GM23248 (cell line): ENCODE measurements at places on chromosomes 1 and 21. TPM values are rescaled to one million over a fixed set of nuclear protein-coding genes. Genes with fewer than 3 reads are reported as not detected.
A peak's percentile ranks its signal among the peaks of the same experiment; 100 is the strongest.

- H3K36me3 ChIP-seq, result no peaks in the 10 kb centered on the region
- peaks cover 51% of the 10 kb centered on the region for H3K4me1 ChIP-seq
- H3K27me3 ChIP-seq, result no peaks in the 10 kb centered on the region
- DNase-seq, result peak; percentile 86
Measured at GRCh38 chr1:173267453-173267945, 60.4 kb upstream of the TNFSF4 start.

- no peaks in the 10 kb centered on the region; the same call in 1 of the 2 replicates for H3K36me3 ChIP-seq
- DNase-seq, result peak; percentile 77
- H3K4me1 ChIP-seq, result peaks cover 18% of the 10 kb centered on the region
Measured at GRCh38 chr1:24379733-24380315, 33.8 kb downstream of the STPG1 start.

Gene GJB4
- total RNA-seq, result not detected in 2 replicates

Gene GRIK1
- total RNA-seq, result not detected in 2 replicates

Gene SLC5A3
- 9.5 and 10.8 TPM in 2 replicates for total RNA-seq

Gene SELP
- total RNA-seq, result not detected in 2 replicates

GRCh38 chr1:31027693-31028526, 37.6 kb downstream of the PUM1 start:
- H3K27ac ChIP-seq, result peak overlapping the region; percentile 37; the same call in 1 of the 2 replicates
- peaks cover 3% of the 10 kb centered on the region; the same call in 1 of the 2 replicates for H3K36me3 ChIP-seq
- peak; percentile 21 for DNase-seq
- H3K4me3 ChIP-seq, result no peak overlapping the region
- H3K27me3 ChIP-seq, result no peaks in the 10 kb centered on the region
- H3K4me1 ChIP-seq, result peaks cover 49% of the 10 kb centered on the region

Gene PLEKHN1
- total RNA-seq, result 1.4 and 2.1 TPM in 2 replicates

GRCh38 chr1:34178072-34178471, 1.4 kb downstream of the C1orf94 start:
- H3K27ac ChIP-seq, result no peak overlapping the region
- H3K4me1 ChIP-seq, result no peaks in the 10 kb centered on the region
- no peaks in the 10 kb centered on the region for H3K36me3 ChIP-seq
- peak; percentile 24 for DNase-seq
- H3K27me3 ChIP-seq, result peaks cover 73% of the 10 kb centered on the region

GRCh38 chr1:105485207-105485606, 1571.3 kb upstream of the PRMT6 start:
- H3K36me3 ChIP-seq, result no peaks in the 10 kb centered on the region
- H3K27me3 ChIP-seq, result no peaks in the 10 kb centered on the region
- H3K4me3 ChIP-seq, result no peak overlapping the region
- DNase-seq, result peak; percentile 77
- peak overlapping the region; percentile 81 for H3K27ac ChIP-seq

DNA sequence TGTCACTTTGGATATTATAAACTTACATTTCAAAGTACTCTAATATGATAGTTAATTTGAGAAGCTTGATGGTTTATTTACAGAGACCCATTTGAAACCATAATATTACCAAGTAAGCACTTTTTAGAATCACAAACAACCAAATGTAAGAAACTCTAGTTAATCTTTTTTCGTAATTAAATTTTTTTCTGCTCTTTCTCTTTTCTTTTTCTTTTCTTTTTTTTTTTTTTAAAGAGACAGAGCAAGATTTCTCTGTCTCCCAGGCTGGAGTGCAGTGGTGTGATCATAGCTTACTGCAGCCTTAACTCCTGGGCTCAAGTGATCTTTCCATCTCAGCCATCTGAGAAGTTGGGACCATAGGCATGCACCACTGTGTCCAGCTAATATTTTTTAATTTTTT, 5.2 kb downstream of the RAVER2 start:
- H3K4me3 ChIP-seq, result no peak overlapping the region
- H3K27me3 ChIP-seq, result no peaks in the 10 kb centered on the region
- no peaks in the 10 kb centered on the region for H3K36me3 ChIP-seq
- no peak overlapping the region for H3K27ac ChIP-seq

Gene EGLN1
- 45.4 and 51.8 TPM in 2 replicates for total RNA-seq

GRCh38 chr1:209861242-209861641, 33.5 kb downstream of the UTP25 start:
- H3K4me1 ChIP-seq, result no peaks in the 10 kb centered on the region
- H3K4me3 ChIP-seq, result no peak overlapping the region

Gene ZMPSTE24
- total RNA-seq, result 79.9 and 83.2 TPM in 2 replicates

GRCh38 chr1:162193221-162193620, 123.7 kb downstream of the NOS1AP start:
- H3K36me3 ChIP-seq, result no peaks in the 10 kb centered on the region
- no peak overlapping the region for H3K27ac ChIP-seq
- no peak for DNase-seq
- no peak overlapping the region for H3K4me3 ChIP-seq
- H3K4me1 ChIP-seq, result no peaks in the 10 kb centered on the region

Gene HPCAL4
- not detected in 2 replicates for total RNA-seq

DNA sequence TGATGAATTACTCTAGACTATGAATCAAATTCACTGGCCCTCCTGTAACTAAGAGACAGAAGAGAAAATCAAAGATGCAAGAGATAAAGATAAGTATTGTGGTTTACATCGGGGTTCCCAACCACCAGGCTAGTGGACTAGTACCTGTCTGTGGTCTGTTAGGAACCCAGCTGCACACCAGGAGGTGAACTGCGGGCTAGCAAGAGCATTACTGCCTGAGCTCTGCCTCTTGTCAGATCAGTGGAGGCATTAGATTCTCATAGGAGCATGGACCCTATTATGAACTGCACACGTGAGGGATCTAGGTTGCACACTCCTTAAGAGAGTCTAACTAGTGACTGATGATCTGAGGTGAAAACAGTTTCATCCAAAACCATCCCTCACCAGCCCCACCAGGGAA, 58.9 kb upstream of the DUSP10 start:
- peaks cover 10% of the 10 kb centered on the region; the same call in 1 of the 2 replicates for H3K4me1 ChIP-seq
- H3K36me3 ChIP-seq, result no peaks in the 10 kb centered on the region
- no peak overlapping the region for H3K27ac ChIP-seq
- H3K27me3 ChIP-seq, result no peaks in the 10 kb centered on the region
- DNase-seq, result no peak

GRCh38 chr1:40075266-40075665, 21.8 kb downstream of the PPT1 start:
- peaks cover 42% of the 10 kb centered on the region for H3K36me3 ChIP-seq
- no peak overlapping the region for H3K4me3 ChIP-seq
- peaks cover 27% of the 10 kb centered on the region for H3K4me1 ChIP-seq
- DNase-seq, result no peak
- no peaks in the 10 kb centered on the region for H3K27me3 ChIP-seq

Gene PLA2G2C
- not detected in 2 replicates for total RNA-seq

Gene TNFRSF8
- total RNA-seq, result not detected in 2 replicates

GRCh38 chr1:228378873-228379460, 27.7 kb downstream of the TRIM11 start:
- H3K4me1 ChIP-seq, result no peaks in the 10 kb centered on the region
- H3K27me3 ChIP-seq, result no peaks in the 10 kb centered on the region
- H3K27ac ChIP-seq, result no peak overlapping the region
- H3K4me3 ChIP-seq, result peak overlapping the region; percentile 80
- no peaks in the 10 kb centered on the region for H3K36me3 ChIP-seq
- DNase-seq, result peak; percentile 63

Gene NFIA
- total RNA-seq, result 3.4 and 4.0 TPM in 2 replicates

DNA sequence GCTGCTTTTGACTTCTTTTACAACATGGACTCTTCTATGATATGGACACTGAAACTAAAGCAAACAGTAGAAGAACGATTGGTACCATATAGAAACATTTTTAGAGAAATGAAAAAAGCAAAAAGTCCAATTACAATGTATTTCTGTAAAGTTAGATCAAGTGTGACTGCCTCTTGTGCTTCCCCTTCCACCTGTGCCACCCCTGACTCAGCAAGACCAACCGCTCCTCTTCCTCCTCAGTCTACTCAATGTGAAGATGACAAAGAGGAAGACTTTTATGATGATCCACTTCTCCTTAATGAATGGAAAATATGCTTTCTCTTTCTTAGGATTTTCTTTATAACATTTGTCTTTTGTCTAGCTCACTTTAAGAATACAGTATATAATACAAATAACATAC, 66.9 kb downstream of the PHTF1 start:
- H3K27me3 ChIP-seq, result no peaks in the 10 kb centered on the region
- H3K27ac ChIP-seq, result no peak overlapping the region
- no peak overlapping the region for H3K4me3 ChIP-seq
- H3K4me1 ChIP-seq, result no peaks in the 10 kb centered on the region
- DNase-seq, result no peak
- H3K36me3 ChIP-seq, result peaks cover 20% of the 10 kb centered on the region; the same call in 1 of the 2 replicates

Gene HES2
- not detected in 2 replicates for total RNA-seq

Gene TFF2
- total RNA-seq, result not detected in 2 replicates

- H3K36me3 ChIP-seq, result peaks cover 32% of the 10 kb centered on the region
- H3K4me1 ChIP-seq, result peaks cover 33% of the 10 kb centered on the region
- no peak for DNase-seq
- H3K27ac ChIP-seq, result no peak overlapping the region
Measured at GRCh38 chr1:21894034-21894881, 42.9 kb downstream of the HSPG2 start.

DNA sequence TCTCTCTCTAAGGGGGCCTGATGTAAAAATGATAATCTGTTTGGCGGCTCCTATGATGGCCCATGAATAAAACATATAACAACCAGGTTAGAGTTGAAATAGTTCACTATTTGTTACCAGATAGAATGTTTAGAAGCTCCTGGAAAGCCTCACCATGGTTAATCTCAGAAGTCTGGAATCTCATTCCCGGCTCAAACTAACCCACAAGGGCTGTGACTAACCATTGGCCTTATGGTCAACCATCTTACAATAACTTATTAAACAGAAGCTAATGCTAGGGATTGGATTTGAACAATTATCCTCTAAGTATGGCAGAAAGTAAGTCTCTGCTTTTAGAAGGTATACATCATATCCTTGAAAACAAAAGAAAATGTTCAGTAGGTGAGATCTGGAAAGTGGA, 134.1 kb upstream of the ADGRL2 start:
- H3K36me3 ChIP-seq, result no peaks in the 10 kb centered on the region
- H3K4me3 ChIP-seq, result no peak overlapping the region
- no peak overlapping the region for H3K27ac ChIP-seq

- H3K27ac ChIP-seq, result peak overlapping the region; percentile 95
- H3K36me3 ChIP-seq, result peaks cover 9% of the 10 kb centered on the region; the same call in 1 of the 2 replicates
- peak overlapping the region; percentile 95 for H3K4me3 ChIP-seq
- peaks cover 29% of the 10 kb centered on the region for H3K4me1 ChIP-seq
Measured at GRCh38 chr1:84505493-84506001, 639 bp upstream of the SPATA1 start.

Gene SH2D1B
- not detected in 2 replicates for total RNA-seq

Gene VASH2
- not detected in 2 replicates for total RNA-seq

- DNase-seq, result peak; percentile 83
- H3K36me3 ChIP-seq, result peaks cover 16% of the 10 kb centered on the region
- peaks cover 29% of the 10 kb centered on the region for H3K4me1 ChIP-seq
- H3K4me3 ChIP-seq, result no peak overlapping the region
Measured at GRCh38 chr1:19372602-19373001, 60.5 kb downstream of the SLC66A1 start.

GRCh38 chr1:89552471-89553081, 27.9 kb downstream of the LRRC8B start:
- H3K27me3 ChIP-seq, result no peaks in the 10 kb centered on the region
- peak; percentile 63 for DNase-seq
- H3K36me3 ChIP-seq, result no peaks in the 10 kb centered on the region

DNA sequence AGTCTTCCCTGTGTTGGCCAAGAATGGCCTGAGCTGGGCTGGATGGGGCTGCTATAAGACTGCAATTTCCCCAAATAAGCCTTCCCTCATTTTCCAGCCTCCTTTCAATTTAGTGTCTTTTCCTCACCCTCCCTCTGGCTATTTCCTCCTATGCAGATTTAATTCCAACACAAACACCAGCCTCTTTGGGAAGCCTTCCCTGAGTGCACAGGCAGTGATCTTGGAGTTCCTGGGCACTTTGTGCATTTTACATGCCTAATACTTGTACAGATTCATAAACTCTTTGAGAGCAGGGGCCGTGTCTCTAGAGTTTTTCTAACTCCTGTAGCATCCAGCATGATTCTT, 91.1 kb upstream of the TLR5 start:
- no peak for DNase-seq
- H3K27me3 ChIP-seq, result no peaks in the 10 kb centered on the region
- H3K4me1 ChIP-seq, result peaks cover 46% of the 10 kb centered on the region
- H3K27ac ChIP-seq, result peak overlapping the region; percentile 36

- H3K36me3 ChIP-seq, result no peaks in the 10 kb centered on the region
- H3K27me3 ChIP-seq, result no peaks in the 10 kb centered on the region; the same call in 1 of the 2 replicates
- no peak for DNase-seq
- H3K4me1 ChIP-seq, result no peaks in the 10 kb centered on the region
Measured at GRCh38 chr1:110696818-110697217, 22.1 kb upstream of the KCNA3 start.

Gene CASZ1
- total RNA-seq, result under 0.01 and 0.54 TPM in 2 replicates

GRCh38 chr1:223872308-223872901, 26.7 kb upstream of the TP53BP2 start:
- H3K4me1 ChIP-seq, result no peaks in the 10 kb centered on the region
- H3K27me3 ChIP-seq, result peaks cover 14% of the 10 kb centered on the region
- DNase-seq, result peak; percentile 13
- H3K4me3 ChIP-seq, result no peak overlapping the region
- H3K27ac ChIP-seq, result no peak overlapping the region
- no peaks in the 10 kb centered on the region for H3K36me3 ChIP-seq

- H3K36me3 ChIP-seq, result no peaks in the 10 kb centered on the region
- no peaks in the 10 kb centered on the region for H3K4me1 ChIP-seq
- DNase-seq, result no peak
- H3K4me3 ChIP-seq, result no peak overlapping the region
- no peak overlapping the region for H3K27ac ChIP-seq
Measured at GRCh38 chr1:156841295-156841855, 17.5 kb downstream of the INSRR start.

Gene SPRR1B
- not detected in 2 replicates for total RNA-seq

Gene NR1I3
- total RNA-seq, result not detected in 2 replicates

DNA sequence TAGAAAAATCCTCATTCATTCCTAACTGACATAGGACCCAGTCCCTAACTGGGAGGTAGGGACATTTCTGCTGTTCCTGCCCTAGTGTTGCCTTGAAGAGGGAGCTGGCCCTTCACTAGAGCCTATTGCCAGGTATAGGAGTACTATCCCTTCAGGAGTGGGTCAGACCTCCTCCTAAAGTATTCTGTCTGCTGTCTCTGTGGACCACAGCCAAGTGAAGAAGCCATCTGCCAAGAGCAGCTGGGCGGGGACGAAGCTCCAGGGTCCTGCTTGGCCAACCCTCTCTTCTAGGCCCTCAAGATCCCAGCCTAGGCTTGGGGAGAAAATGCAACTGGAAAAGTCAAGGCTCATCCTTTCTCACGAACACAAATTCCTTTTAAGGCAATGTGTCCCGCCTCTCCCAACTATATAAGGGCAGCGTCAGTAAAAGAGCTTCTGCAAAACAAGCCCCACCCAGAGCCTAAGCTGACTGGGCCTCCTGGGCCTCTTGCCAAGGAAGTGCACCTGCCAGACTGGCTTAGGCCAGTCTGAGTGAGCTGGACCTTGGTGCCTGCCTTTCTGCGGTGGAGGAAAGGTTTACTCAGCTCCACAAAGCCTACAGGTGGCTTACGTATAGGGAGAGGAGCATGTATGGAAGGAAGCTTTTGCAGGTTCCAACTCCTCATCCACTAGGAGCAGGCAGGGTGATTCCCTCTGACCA, 638 bp upstream of the TUFT1 start:
- peaks cover 65% of the 10 kb centered on the region for H3K4me1 ChIP-seq
- H3K27me3 ChIP-seq, result no peaks in the 10 kb centered on the region
- peak overlapping the region; percentile 37; the same call in 1 of the 2 replicates for H3K27ac ChIP-seq
- H3K36me3 ChIP-seq, result no peaks in the 10 kb centered on the region
